ENCODE measurements at places on chromosomes 11 and 22.

DNA sequence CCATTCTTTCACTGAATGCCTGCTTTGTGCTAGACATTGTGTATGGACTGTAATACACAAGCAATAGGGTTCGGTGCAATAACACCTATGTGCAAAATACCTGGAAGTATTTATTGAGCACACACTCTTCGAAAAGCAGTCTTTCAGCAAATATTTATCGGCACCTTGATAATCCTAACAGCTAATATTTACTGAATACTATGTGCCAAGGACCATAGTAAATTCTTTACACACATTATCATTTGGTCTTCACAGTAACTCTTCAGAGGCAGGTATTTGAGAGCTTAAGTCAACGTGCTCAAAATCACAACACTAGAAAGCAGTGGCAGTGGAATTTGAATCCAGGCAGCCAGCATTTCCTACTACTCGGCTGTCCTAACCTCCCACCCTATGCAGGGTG is 2.2 kb downstream of the B3GNT6 start:
- no peak for DNase-seq

DNA sequence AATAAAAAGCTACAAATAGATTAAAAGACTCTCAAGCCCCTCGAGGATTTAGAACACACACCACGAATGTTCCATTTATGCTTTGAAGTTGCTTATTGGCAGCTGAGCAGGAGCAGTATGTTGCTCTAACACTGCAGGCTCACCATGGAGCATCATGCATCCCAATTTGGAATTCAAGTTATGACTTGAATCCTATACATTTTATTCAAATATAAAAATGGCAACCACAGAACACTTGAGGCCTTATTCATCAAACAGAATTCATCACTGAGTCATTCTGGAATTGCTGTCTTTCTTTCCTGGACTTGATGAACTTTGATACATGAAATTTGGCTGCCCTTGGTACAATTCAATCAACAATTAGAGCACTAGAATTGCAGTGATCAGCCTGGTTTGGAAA is 24.5 kb upstream of the BLID start:
- no peak for DNase-seq

- DNase-seq, result no peak
These were observed 1077.9 kb downstream of the DLG2 start for GRCh38 chr11:84549217-84549616.

DNA sequence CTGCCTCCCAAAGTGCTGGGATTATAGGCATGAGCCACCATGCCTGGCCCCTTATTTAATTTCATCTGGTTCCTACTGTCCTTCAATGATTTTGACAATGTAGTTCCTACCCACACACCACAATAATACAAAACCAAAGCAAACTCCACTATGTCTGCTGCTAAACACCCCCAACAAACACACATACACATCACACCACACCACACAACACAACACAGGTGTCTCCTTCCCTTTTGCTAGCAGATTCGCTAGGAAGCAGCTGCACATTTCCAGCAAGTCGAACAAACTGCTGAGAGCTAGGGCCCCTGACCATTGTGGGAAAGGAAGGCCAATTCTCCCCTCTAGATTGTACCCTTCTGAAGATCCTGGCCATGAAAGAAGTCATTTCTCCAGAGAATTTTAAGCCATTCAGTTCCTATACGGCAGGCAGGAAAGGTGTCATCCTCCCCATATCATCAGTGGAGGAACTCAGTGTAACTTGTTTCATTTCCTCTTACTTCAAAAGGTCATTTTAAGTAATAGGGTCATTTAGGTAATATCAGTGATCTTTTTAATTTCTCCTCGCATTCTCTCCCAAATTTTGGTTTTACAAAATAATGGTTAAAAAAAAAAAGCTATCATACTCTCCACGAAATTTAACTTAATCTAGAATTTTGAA is 18.5 kb downstream of the NUMA1 start:
- no peak for DNase-seq

- DNase-seq, result no peak
These were observed 6.7 kb downstream of the CENPM start for GRCh38 chr22:41939981-41940831.

DNA sequence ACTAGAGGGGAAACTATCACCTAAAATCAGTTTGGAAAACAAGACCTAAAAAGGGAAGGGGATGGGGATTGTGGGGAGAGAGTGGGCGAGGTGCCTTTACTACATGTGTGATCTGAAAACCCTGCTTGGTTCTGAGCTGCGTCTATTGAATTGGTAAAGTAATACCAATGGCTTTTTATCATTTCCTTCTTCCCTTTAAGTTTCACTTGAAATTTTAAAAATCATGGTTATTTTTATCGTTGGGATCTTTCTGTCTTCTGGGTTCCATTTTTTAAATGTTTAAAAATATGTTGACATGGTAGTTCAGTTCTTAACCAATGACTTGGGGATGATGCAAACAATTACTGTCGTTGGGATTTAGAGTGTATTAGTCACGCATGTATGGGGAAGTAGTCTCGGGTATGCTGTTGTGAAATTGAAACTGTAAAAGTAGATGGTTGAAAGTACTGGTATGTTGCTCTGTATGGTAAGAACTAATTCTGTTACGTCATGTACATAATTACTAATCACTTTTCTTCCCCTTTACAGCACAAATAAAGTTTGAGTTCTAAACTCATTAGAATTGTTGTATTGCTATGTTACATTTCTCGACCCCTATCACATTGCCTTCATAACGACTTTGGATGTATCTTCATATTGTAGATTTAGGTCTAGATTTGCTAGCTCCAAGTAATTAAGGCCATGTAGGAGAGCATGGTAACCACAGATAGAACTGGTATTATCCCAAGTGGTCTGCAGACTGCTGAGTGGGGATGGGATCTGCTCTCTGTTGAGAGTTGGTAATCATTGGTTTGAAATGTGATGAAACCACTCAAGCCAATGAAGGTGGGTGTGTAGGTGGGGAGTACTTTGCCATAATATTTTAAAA is 3.6 kb downstream of the NEAT1 start:
- DNase-seq, result no peak

- DNase-seq, result no peak
These were observed 787.7 kb downstream of the NTM start for GRCh38 chr11:132158091-132158490.
